ENCODE measurements at places on chromosomes 7 and 10. TPM values are rescaled to one million over a fixed set of nuclear protein-coding genes. Genes with fewer than 3 reads are reported as not detected.

DNA sequence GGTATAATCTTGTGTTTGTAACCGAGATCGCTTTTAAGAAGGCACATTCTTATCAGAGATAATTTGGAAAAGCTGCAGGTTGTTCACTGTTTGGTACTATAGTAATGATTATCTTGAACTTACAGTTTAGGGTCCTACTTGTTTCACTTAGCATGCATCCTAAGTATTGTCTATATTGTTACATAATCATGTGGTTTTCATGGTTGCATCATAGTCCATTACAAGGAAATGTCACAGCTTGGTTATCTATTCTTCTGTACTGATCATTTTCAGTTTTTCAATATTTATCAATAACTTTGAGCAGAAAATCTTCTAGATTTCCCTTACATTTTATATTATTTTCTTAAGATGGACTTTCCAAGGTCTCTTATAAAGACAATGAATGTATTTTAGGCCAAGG, 116.3 kb downstream of the PLPP4 start:
- no peak overlapping the region for H3K4me3 ChIP-seq
- no peak overlapping the region for H3K27ac ChIP-seq
- no peaks in the 10 kb centered on the region for H3K36me3 ChIP-seq
- H3K4me1 ChIP-seq: no peaks in the 10 kb centered on the region
- 0 out of 2 replicates have a peak, but pooled peaks cover 1% of the 10 kb centered on the region for H3K27me3 ChIP-seq

- DNase-seq: peak; percentile 74
- H3K27ac ChIP-seq: peak overlapping the region; percentile 40
- peaks cover 31% of the 10 kb centered on the region for H3K4me1 ChIP-seq
- H3K27me3 ChIP-seq: no peaks in the 10 kb centered on the region
These were observed 10.9 kb downstream of the NPFFR1 start for GRCh38 chr10:70272925-70273316.

DNA sequence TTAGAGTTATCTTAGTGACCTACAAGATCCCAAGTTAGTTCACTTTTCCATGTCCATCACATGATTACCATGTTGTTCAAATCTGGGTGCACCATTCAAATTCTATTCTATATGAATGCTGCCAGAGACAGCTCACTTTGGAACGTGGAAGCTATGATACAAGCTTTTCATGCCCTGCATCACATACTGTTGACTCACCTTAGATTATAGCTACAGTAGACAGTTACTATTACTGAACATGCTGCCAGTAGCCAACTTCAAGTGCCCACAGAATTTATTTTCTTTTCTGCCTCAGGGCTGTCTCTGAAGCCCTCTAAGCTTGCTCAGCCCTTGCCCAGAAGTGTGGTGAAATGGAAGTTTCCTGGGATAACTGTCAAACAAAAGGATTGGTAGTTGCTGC, 231.1 kb downstream of the GPR158 start:
- no peak overlapping the region for H3K27ac ChIP-seq
- no peaks in the 10 kb centered on the region for H3K4me1 ChIP-seq
- no peak for DNase-seq
- no peaks in the 10 kb centered on the region for H3K27me3 ChIP-seq

DNA sequence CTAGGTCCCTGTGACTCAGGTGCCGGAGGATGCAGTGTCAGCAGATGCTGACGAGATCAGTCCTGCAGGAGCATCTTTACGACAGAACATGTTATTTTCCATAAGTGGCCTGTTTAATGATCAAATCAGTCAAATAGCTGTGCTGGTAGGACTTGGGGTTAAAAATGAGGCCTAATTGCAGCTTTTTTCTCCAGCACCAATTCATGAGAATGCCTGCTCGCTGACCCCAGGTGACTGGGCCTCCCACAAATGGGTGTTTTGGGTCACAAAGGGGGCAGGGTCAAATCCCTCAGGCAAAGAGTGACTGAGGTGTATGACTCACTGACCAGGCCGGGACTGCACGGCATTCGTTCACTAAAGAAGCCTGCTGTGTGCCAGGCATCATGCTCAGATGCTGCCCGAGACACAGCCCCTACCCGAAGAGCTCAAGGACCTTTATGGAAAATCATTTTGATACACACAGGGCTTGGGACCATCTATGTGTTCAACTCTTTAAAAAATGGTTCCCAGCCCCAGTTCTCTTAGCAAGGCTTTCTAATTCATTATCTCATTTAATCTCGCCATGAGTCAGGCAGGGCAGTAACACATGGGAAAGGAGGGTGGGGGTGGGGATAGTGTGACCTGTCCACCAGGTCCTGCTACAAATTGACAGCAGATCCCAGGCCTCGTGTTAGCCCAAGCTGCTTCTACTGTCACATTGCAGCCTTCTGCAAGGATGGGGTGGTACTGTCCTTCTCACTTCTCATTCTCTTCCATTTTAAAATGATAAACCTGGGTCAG, 21.1 kb downstream of the ZNF775 start:
- DNase-seq: no peak
- no peak overlapping the region for H3K4me3 ChIP-seq
- no peaks in the 10 kb centered on the region for H3K36me3 ChIP-seq
- H3K27me3 ChIP-seq: no peaks in the 10 kb centered on the region
- no peak overlapping the region for H3K27ac ChIP-seq

GRCh38 chr10:5506246-5506645, 6.9 kb upstream of the CALML5 start:
- no peaks in the 10 kb centered on the region for H3K4me1 ChIP-seq
- peaks cover 7% of the 10 kb centered on the region for H3K27me3 ChIP-seq
- H3K36me3 ChIP-seq: no peaks in the 10 kb centered on the region
- no peak overlapping the region for H3K27ac ChIP-seq
- DNase-seq: no peak

DNA sequence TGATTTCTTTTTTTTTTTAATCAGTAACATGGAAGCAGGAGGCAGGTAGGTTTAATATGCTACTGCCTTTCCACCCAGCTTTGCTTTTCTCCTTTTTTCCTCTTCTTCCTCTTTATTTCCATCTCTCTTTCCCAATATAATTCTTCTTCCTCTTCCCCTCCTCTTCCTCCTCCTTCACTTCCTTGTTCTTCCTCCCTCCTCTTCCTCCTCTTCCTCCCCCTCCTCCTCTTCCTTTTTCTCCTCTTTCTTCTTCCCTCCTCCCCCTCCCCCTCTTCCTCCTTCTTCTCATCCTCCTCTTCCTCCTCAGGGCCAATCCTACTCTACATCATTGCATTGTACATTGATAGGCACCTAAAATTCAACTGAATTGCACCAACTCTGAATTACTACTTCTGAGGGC, 11.4 kb downstream of the ZNF503 start:
- no peaks in the 10 kb centered on the region for H3K36me3 ChIP-seq
- H3K27ac ChIP-seq: no peak overlapping the region
- no peaks in the 10 kb centered on the region for H3K4me1 ChIP-seq
- DNase-seq: no peak
- peaks cover 5% of the 10 kb centered on the region for H3K27me3 ChIP-seq
- H3K4me3 ChIP-seq: no peak overlapping the region

EEF1AKMT2 gene
- total RNA-seq: 18.2 TPM

FAM131B gene
- total RNA-seq: 0.05 TPM
